ENCODE measurements at places on chromosomes 5 and 9.

GRCh38 chr9:81363916-81364480 lies 325.3 kb downstream of the TLE1 start:
- no peak for DNase-seq

DNA sequence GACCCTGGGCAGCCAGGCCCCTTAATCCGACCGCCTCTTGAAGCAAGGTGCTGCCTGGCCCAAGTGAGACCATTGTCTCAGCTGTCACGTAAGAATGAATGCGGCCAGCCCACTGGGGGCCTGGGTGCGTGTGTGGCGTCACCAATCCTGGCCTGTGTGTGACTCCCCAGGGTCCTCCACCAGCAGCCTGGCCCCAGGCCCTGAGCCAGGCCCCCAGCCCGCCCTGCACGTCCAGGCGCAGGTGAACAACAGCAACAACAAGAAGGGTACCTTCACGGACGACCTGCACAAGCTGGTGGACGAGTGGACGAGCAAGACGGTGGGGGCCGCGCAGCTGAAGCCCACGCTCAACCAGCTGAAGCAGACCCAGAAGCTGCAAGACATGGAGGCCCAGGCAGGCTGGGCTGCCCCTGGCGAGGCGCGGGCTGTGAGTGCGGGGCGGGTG lies 124.2 kb downstream of the WNK2 start:
- no peak for DNase-seq

GRCh38 chr9:7909537-7909936 lies 110.0 kb upstream of the DMAC1 start:
- no peak for DNase-seq

GRCh38 chr5:79727451-79728355 lies 38.1 kb downstream of the CMYA5 start:
- no peak for DNase-seq

DNA sequence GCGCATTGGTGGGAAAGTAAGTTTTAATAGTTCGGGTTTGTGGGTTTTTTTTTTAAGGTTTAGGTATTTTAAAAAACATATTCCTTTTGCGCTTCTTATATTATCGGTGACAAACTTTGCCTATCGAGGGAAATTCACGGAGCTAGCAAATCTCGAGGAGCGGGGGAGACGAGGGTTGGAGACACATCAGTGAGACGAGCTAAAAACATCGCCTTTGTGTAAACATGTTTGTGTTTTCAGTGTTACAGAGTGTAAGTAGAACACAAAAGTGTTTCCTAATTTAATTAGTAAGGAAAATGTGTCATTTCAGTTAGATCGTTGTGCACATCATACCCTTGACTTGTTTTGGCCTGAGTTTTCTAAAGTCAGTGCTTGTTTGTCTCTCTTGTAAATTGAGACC lies 945 bp downstream of the BTF3 start:
- DNase-seq: peak; percentile 24

DNA sequence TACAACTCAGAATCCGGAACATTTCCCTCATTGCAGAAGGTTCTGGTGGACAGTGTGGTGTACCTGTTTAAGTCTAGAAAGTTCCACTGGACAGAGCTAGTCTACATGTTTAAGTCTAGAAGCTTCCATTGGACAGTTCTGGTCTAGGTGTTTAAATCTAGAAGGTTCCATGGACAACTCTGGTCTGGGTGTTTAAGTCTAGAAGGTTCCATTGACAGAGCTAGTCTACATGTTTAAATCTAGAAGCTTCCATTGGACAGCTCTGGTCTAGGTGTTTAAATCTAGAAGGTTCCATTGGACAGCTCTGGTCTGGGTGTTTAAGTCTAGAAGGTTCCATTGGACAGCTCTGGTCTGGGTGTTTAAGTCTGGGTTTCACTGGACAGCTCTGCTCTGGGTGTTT lies 25.0 kb downstream of the CCDC187 start:
- DNase-seq: no peak

- peak; percentile 52 for DNase-seq
These were observed 23.8 kb upstream of the ZNF622 start for GRCh38 chr5:16489322-16489791.

DNA sequence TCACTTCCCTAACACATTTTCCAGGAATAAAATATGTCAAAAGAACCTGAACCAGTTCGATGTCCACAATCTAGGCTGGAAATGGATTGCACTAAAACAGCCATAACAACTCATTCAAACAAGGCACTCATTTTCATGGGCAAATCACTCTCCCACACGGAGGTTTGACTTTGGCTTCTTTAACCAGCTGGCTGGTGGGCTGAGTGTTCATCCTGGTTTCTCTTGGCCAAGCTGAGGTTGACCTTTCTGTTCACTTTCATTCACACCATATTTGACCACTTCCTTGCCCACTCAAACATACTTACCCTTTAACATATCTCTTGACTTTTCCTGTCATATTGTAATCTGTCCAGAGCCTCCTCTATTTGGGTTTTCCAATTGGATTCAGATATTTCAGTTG lies 5.4 kb downstream of the IL7R start:
- DNase-seq: no peak

DNA sequence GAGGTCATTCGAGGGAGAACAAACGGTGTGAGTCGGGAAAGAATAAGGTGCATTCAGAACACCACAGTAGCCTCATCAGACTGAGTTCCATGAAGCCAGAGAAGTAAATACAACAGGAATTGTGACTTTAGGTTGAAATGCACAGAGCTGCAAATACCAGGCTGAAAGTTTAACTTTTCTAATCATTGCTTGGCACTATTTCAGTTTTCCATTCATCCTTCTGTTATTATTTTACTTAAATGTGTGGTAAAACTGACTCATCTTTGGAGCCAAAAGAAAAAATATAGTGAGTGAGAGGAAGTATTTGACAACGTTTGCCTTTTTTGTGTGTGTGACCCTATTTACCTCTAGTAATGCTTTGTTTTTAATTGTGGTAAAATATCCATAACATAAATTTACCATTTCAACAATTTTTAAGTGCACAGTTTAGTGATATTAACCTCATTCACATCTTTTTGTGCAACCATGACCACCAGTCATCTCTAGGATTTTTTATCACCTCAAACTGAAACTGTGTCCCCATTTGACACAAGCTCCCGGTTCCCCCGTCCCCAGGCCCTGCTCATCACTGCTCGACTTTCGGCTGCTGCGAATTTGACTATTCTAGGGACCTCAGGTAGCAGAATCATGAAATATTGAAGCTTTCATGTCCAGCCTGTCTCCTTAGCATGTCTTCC lies 166.8 kb downstream of the HSD17B3 start:
- no peak for DNase-seq

DNA sequence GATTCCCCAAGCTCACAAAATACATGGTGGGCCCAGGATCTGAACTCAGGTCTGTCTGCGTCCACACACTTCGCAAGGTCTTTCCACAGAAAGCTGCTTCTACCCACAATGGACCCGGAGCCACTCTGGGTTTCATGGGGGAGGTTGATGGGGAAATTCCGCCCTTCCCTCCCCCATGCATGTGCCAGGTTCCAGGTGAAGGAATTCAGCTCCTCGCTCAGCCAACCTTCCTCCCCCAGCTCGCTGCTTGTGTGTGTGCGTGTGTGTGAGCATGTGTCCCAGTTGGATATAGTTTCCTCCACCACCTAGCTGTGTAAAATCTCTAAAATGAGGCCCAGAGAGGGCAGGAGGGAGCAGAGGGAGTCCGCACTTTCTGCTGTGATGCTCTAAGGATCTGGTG lies 1.0 kb downstream of the PTGS1 start:
- no peak for DNase-seq

DNA sequence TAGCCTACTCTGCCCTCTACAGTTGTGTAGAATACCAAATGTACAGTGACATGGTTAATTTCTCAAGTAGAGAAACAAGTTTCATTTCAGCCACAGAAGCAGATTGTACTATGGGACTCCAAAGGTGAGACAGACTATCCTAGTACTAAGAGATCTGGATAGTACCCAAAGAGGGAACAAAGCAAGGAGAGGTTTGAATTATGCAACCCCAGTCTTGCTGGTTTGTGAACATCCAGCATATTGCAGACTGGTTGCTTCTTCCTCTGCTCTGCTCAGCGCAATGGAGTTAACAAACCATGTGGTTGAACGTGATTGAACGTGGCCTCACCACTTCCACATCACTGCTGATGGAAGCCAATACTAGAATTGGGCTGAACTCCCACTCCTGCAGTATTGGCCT lies 43.3 kb upstream of the ALDOB start:
- no peak for DNase-seq

DNA sequence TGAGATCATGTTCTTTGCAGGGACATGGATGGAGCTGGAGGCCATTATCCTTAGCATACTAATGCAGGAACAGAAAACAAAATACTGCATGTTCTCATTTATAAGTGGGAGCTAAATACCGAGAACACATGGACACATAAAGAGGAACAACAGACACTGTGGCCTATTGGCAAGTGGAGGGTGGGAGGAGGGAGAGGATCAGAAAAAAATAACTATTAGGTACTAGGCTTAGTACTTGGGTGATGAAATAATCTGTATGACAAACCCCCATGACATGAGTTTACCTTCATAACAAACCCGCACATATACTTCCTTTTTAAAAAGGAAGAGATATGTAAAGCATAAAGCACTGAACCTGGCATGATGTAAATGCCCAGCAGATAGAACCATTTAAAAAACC lies 99.0 kb downstream of the MEGF10 start:
- DNase-seq: no peak

DNA sequence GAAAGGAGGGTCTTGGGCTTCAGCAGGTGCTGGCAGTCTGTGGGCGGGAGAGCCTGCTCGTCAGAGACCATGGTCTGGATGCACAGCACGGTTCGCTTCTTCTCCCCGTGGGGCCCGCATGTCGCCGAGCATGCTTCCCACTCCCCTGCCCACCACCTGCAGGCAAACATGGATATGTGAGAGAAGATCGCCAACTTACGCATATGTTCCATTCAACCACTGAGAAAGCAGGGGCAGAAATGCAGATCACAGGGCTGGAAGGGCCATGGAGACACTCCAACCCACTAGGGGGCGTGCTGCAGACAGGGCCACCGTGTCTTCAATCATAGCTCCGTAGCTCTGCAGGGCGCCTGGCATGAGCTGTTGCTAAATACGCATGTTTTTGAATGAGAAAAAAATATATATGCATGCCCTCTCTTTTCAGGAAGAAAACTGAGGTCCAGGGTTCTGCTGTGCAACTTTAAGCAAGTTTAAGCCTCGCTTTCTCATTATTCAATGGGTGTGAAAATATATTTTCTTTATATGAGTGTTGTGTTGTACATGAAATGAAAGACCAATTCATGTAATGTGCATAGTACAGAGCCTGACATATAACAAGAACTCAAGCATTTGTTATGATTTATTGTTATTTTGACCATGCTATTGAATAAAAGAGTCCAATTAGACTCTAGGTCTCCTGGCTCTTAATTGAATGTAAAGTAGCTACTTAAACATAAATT lies 148.0 kb downstream of the TARS1 start:
- peak; percentile 57 for DNase-seq

GRCh38 chr5:133483406-133484090 lies 128.8 kb downstream of the FSTL4 start:
- peak; percentile 17 for DNase-seq

DNA sequence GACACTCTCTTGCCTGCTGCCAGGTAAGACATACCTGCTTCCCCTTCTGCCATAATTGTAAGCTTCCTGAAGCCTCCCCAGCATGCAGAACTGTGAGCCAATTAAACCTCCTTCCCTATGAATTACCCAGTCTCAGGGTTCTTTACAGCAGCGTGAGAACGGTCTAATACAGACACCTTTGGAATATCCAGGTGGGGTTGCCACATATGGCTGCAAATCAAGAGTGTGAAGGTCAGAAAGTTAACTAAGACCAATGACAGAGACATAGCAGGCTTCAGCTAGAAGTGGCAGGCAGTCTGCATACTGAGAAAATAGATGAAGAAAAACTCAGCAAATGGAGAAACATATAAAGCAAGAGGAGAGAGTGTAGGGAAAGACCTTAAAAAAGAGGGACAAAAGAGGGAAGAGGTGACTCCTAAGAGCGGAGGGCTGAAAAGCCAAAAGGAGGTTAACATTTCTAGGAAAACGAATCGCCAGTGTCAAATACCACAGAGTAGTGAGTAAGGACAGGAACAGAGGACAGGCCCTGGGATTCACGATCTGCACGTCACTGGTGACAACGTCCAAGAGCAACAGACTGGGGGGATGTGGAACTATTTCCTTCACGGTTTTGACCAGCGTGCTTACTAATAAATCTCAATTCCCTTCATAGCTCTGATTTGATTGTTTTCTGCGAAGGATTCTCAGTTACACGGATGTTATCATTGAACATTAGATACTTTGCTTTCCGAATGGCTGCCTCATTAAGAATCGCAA lies 1.7 kb upstream of the ACO1 start:
- DNase-seq: no peak

- peak; percentile 60 for DNase-seq
These were observed 388.0 kb upstream of the ZNF608 start for GRCh38 chr5:125134216-125135081.

- peak; percentile 87 for DNase-seq
These were observed 2.9 kb downstream of the JAK2 start for GRCh38 chr9:4987961-4988421.

DNA sequence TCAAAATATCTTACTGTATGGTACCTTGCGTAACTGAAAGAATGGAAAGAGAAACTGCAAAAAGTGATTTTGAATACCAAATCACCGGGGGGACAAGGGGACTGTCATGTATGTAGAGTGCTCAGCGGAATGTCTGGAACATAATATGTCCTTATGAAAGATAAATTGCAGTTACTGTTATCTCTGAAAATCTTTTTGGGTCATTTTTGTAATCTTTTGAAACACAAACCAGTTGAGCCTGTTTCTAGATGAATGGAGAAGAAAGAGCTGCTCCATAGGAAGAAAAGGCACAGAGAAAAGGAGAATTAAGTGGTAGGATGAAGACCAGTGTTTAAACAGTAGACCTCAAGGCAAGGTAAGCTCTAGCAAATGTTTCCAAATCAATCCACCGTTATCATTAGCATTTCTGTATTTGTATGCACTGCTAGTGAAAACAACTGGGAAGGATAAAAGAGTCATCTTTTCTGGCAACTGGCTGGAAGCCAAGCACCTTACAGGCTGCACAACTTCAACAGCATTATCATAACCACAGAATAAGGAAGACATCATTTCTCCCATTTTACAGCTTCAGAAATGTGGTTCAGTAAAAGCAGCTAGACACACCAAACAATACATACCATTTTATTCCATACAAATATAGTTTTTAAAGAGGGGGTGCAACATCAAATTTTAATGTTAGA lies 158.5 kb downstream of the TRPM3 start:
- DNase-seq: no peak
